Hippocampal formation (tissue), 2 donors: ENCODE measurements at places on chromosomes 2 and 18.

GRCh38 chr18:44899832-44900231 lies 219.1 kb downstream of the SETBP1 start:
- no peak for DNase-seq

DNA sequence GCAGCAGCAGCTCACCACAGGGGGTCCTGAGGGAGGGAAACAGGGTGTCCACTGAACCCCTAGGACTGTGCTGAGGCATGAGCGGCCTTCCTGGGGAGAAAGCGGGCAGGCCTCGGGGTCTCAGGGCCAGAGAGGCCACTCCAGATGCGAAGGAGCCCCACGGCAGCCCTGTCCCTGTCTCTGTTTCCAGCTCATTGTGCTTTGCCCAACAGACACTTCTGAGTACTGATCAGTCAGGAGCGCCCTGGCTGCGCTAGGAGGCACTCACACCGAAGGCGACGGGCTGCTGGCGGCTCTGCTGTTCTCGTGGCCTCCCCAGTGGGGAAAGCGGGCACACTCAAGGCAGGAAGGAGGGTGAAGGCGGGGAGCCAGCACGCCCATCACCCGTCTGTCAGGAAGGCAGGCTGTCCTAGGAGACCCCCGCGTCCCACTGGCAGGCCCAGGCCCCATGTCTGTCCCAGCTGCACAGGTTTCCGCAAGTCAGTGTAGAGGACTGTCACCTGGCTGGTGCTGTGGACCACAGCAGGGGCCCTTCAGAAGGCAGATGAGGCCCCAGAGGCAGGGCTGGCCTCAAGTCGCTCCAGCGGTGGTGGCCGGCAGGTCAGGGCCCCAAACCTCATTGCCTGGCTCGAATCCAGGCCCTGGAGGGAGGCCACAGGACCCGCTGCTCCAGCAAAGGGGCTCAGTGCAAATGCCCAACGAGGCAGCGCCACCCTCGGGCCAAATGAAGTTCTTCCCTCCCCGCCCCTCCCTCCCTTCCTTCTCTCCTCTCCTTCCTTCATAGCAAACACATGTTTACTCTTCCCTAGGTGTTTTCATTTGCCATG lies 6.8 kb downstream of the ESPNL start:
- DNase-seq, result no peak

GRCh38 chr18:35291166-35291565 lies 1.1 kb upstream of the ZSCAN30 start:
- DNase-seq, result no peak

DNA sequence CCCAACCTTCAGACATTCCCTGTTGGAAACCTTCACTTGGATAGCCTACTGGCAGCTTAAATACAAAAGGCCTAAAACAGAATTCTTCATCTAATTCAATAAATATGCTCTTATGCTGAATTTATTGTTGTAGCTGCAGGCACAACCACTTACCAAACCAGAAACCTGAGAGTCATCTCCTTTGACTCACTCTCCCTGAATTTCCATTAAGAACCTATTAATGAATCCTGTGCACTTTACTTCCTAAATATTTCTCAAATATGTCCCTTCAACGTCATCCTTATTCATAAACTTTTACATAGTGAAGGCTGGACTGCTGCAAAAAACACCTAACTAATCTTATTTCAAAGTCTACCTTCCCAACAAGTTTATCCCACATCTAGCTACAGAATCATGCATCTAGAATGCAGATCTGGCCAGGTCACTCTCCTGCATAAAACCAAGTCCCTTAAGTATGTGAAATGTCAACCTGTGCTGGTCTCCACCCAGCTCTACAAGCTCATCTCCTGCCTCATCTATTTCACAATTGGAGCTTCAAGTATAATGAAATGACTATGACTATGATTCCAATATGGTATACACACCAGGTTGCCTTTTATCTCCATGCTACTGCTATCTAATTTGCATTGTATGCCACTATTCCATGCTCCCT lies 354.2 kb downstream of the ZEB2 start:
- no peak for DNase-seq

DNA sequence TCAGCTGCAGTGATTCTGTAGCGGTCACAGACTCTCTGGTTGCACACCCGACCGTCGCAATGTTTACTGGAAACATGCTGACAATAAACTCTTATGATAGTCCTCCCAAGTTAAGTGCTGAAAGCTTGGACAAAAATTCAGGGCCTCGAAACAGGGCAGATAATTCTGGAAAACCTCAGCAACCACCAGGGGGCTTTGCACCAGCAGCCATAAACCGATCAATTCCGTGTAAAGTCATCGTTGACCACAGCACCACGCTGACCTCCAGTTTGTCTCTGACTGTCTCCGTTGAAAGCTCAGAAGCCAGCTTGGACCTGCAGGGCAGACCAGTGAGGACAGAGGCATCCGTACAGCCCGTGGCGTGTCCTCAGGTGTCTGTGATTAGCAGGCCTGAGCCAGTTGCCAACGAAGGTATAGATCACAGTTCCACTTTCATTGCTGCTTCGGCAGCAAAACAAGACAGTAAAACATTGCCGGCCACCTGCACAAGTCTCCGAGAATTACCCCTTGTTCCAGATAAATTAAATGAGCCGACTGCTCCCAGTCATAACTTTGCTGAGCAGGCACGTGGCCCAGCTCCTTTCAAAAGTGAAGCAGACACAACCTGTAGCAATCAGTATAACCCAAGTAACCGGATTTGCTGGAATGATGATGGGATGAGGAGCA lies 166.1 kb downstream of the ASXL3 start:
- DNase-seq, result no peak

DNA sequence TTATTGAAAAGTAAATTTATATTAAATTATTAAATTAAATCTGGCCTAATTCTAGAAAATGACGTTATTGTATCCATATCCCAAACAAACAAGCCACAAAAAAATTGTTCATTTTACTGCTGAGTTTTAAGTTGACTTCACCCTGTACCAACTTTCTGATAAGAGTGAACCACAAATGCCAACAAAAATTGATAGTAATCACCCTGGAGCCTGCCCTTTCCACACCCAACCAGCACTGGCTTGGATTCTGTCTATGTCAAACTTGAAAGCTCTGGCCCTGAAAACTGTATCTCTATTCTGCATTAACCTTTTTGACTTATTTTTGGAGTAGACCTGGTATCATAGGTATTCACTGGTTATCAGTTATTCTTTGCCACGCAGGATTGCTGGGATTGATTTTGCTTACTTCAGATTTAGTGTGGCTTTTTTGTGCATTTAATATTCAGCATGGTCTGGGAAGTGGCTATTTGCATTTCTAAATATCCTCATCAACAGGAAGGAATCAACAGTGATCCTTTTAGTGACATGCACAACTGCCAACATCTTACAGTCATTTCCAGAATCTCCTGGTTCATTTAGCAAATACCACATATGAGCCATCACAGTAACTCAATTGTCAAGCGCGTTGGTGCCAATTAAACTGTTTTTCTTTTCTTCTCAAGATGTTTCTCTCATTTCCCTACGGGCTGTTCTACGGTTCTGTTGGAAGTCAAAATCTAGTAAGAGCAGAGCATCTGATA lies 11.4 kb upstream of the SRBD1 start:
- DNase-seq, result no peak

DNA sequence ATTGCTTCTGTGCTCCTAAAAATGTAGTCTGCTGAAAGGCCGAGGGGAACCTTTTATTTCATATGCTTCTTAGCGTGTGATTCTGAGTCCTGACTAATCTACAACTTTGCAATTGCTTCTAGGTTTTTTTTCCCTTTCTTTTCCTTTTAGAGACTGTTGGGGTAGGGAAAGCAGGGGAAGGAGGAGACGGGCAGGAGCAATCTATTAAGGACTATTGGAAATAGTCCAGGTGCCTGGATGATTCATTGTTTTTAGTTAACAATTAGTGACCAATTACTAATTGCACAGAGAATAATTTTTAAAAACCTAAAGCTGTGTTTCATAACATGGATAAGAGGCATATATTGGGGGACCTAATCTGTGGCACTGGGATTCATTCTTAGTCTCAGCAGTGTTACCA lies 49.4 kb upstream of the STON1 start:
- DNase-seq, result no peak

DNA sequence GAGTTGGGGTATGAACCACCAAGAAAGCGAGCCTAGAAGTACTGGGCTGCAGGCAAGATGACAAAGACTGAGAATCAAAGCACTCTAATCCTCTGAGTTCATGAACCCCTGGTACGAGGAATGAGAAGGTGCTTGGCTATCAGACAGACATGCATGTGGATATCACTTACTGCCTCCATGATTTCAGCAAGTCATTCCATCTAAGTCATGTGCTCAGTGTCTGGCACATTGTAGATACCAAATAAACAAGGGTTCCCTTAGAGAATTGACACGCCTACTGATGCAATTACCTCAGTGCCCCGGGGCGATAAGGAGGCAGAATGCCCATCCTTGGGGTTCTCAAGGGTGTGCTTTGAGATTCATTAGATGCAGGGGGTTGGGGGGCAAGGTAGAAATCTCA lies 125.6 kb upstream of the PKDCC start:
- DNase-seq, result no peak
